ENCODE measurements at places on chromosomes 1 and 21.

GRCh38 chr1:84541679-84542078, 32.6 kb downstream of the CTBS start:
- no peak for DNase-seq

DNA sequence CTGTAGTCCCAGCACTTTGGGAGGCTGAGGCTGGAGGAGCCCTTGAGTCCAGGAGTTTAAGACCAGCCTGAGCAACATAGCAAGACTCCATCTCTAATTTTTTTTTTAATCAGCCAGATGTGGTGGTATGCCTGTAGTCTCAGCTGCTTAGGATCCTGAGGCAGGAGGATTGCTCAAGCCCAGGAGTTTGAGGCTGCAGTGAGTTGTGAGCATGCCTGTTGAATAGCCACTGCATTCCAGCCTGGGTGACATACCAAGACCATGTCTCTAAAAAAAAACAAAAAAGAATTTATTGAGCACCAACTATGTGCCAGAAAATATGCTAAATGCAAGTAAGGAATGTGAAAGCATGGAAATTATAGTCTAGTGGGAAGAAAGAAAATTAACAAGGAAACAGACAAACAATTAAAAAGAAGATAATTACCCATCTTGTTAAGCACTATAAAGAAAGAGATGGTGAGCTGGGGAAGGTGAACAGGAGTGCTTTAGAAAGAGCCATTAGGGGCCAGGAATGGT, 104.0 kb upstream of the ZNF678 start:
- DNase-seq = no peak

- DNase-seq = peak; percentile 63
These were observed 91.6 kb downstream of the GLUL start for GRCh38 chr1:182299728-182300616.

GRCh38 chr21:42550817-42551216, 37.2 kb downstream of the SLC37A1 start:
- DNase-seq = no peak

GRCh38 chr1:92927870-92928269, 33.4 kb downstream of the DIPK1A start:
- no peak for DNase-seq

DNA sequence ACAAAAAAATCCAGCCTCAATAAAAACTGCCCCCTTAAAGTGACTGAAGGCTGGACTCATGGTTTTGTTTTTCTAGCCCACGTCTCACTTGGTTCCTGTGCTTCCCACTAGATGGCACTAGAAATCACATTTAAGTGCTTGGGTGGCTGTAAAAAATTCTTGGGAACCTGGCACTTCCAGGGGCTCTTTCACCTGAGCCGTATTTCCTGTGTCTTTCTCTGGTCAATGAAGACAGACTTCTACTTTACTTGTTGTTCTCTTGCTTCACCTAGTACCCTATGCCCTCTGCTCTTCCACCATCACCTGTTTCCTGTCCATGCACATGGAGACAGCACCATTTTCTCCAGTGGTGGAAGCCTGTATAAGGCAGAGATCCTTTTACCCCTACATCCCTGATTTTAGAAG, 20.0 kb downstream of the METTL13 start:
- DNase-seq = peak; percentile 37

- no peak for DNase-seq
These were observed 46.4 kb upstream of the RGS21 start for GRCh38 chr1:192270398-192270797.

GRCh38 chr1:94329986-94330385, 88.2 kb upstream of the ABCD3 start:
- no peak for DNase-seq

GRCh38 chr1:204128964-204129896, 22.6 kb downstream of the ETNK2 start:
- DNase-seq = peak; percentile 74

DNA sequence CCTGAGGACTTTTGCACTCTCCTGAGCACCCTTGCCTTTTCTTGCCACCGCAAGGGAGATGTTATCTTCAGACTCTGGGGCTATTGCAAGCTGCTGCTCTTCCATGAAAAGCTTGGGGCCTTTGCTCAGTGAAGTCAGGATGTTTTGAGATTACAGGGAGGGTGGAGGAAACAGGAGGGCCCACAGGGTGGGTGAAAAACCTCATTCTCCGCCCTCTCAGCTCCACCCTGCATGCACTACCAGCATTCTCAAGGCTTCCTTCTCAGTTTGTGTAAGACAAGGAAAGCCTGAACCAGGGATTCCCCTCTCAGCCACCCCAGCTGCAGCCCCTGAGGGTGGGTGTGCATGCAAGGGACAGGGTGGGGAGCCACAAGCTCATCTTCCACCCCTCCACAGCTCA, 25.8 kb upstream of the ZNF648 start:
- DNase-seq = peak; percentile 36

DNA sequence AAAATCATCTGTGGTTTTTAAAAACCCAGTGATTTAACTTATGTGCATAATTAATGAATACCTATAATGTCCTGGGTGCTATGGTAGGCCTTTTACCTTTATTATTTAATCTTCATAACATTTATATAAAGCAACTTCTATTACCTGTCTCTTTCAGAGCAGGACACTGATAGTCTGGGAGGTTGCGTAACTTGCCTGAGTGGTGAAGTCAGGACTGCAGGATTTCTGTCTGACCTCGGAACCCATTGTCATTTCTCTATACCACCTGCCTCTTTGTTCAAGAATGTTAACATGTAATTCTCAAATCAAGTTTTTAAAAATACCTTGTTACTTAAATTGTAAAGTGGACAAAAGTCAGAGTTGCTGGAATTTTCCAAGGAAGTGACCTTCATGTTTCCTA, 41.0 kb upstream of the BACH1 start:
- DNase-seq = no peak

DNA sequence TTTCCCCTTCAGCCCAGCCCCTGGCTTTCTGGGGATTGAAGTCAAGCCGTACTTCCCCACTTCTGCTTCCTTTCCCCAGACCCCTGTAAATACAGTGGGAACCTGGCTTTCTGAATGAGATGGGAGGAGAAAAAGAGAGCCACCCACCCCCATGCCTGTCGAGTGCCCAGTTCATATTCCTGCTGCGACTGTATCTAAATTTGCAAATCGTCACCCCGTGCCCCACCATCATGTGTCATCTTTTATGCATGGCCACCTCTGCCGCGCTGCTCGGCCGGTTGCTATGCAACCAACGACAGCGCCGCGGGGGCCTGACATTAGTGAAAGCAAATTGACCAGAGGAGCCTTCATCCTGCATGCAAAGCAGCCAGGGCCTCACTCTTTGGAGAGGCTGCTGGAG, 143.0 kb downstream of the ELAVL4 start:
- no peak for DNase-seq

DNA sequence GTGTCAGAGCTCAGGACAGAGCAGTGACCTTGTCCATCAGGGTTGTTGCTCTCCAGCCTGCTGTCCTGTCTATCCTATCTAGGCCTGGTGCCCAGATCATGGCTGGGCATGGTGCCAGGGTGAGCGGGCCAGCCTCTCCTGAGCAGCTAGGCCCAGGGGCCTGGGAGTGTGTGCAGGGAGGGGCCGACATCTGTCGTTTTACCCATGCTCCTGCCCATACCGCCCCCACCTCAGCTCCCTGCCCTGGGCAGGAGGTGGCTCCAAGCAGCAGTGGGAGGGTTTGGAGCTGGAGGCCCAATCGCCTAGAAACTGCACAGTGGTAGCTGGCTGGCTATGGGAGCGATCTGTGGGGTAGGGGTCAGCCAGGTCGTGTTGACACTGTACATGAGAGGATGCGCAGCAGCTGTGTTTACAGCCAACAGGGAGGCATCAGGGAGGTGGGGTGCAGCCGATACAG, 6.5 kb downstream of the INSRR start:
- DNase-seq = no peak

DNA sequence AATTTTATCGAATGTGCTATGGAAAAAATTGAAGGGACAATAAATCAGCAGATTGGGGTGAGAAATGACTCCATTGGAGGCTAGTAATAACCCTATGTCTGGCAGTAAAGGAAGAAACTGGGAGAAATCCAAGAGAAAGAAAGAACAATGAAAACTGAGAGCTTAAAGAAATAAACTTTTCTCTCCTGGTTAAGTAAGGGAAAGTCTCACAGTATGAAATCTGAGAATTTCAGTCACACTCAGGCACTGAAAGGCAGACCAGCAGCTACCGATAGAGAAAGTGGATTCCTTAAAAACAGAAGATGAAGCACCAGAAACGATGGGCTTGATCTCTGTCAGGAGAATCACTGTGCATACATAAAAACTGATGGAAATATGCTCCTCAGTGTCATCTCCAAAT, 404.2 kb downstream of the PLPP3 start:
- no peak for DNase-seq

GRCh38 chr1:58251430-58252073, 295.0 kb downstream of the OMA1 start:
- DNase-seq = peak; percentile 15

- DNase-seq = no peak
These were observed 61.9 kb upstream of the ADAM30 start for GRCh38 chr1:119958223-119958622.

- DNase-seq = peak; percentile 90
These were observed 183.8 kb downstream of the DHRS3 start for GRCh38 chr1:12434174-12434573.

DNA sequence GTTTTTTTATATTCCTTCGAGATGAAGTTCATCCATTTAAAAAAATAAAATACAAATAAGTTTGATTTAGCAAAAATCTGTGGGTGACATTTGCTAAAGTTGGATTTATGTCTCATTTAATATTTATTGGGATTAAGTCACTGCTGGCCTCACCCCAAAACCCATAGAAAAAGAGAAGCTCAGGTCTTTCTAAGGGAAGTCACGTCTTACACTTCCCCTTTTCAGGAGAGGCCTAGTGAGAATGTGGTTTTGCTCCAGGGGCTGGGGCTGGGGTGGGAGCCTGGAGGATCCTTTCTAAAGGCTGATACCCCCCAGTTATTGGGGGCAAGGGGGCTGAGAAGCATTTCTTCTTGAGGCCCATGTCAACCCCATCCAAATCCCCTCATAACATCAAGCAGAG, 300.3 kb downstream of the DSCAM start:
- no peak for DNase-seq

DNA sequence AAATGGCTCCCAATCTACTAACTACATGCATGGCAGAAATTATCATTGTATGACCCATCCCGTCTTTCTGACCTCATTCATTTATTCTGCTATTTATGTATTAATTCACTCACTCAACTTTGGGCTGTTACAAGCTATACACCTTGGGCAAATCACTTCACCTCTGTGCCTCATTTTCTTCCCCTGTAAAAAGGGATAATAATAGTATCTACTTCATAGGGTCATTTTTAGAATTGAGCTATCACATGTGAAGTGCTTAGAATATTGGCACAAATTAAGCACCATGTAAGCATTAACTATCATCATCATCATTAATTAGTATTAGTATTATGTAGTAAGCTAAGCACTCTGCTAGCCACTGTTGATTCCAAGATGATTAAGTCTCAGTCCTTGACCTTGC, 52.1 kb downstream of the NMNAT2 start:
- no peak for DNase-seq

DNA sequence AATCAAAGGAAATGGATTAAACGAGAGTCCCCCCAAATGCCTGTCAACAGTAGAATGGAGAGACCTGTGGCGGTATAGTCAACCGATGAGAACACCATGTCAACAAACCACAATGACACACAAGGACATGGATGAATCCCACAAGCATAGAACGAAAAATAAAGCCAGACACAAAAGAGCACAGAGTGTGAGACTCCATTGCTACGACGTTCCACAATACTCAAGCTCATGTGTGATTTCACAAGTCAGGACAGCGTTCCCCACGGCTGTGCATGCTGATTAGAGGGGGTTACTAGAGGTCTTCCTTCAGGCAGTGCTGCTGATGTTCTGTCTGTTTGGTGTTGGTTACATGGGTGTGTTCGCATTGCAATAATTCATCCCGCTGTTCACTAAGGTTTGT, 5.8 kb upstream of the PLA2G2D start:
- DNase-seq = no peak

- no peak for DNase-seq
These were observed 204.7 kb upstream of the EDN2 start for GRCh38 chr1:41689139-41689538.

- DNase-seq = no peak
These were observed 42.2 kb upstream of the BCAR3 start for GRCh38 chr1:93723733-93724270.

GRCh38 chr1:36782785-36783184, 251.5 kb downstream of the GRIK3 start:
- no peak for DNase-seq

GRCh38 chr1:201217851-201218250, 27.2 kb downstream of the IGFN1 start:
- no peak for DNase-seq

DNA sequence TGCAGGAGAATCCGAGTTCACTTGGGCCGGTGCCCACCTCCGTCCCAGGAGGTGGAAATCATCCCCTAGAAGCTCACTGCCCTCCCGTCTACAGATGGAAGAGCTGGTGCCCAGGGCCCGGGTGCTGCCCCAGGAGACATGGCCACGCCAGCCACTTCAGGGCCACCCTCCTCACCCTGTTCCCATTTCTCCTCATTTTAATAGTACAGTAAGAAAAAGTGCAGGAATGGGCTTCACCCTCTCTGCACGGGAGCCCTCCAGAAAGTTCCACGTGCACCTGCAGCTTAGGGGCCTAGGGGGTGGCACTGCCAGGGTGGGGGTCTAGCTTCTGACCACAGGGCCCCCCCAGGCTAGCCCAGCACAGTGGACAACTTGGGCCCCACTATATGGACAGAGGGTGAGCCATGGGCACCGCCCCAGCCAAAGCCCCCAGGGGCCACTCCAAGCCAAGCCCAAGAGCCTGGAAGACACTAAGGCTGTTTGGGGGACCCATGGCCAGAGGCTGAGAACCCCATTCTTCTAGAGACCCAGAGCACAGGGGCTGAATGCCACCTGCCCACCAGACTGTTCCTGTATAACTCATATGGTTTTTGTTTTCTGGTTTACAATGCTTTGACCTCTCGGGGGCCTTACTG, 3.4 kb upstream of the FTCD start:
- no peak for DNase-seq

GRCh38 chr21:29684106-29684505, 255.7 kb downstream of the GRIK1 start:
- DNase-seq = no peak

DNA sequence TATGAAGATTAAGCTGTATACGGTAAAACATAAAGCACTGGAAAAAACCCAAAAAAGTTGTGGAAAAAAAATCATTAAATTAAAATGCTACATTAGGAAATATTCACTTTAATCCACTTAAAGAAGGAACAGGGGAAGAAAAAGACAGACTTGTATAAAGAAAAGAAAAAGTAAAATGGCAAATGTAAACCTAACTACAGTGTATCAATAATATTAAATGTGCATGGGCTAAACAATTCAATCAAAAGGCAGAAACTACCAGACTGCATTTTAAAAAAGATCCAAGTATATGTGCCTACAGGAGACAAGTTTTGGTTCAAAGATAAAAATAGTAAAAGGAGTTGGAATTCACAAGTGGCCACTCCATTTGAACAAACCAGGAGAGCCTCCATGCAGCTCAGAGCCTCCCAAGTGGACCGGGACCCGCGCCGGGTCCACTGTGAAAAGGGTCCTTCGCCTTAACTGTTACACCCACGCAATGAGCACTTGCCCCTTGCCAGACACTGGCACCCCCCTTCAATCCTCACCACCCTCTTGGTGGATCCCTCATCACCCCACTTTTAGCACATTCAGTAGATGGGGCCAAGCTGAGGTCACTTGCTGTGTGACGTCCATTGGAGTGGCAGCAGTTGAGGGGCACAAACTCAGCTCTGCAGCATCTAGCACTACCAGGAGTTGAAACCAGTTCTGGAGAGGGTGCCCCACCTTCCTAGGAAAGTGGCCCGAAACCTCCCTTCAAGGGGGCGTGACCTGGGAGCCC, 898 bp downstream of the C1orf174 start:
- no peak for DNase-seq

- no peak for DNase-seq
These were observed 321.1 kb downstream of the KCTD3 start for GRCh38 chr1:215888159-215888558.
